Urothelium cell line (cell line): ENCODE measurements at places on chromosomes 1 and 21.

DNA sequence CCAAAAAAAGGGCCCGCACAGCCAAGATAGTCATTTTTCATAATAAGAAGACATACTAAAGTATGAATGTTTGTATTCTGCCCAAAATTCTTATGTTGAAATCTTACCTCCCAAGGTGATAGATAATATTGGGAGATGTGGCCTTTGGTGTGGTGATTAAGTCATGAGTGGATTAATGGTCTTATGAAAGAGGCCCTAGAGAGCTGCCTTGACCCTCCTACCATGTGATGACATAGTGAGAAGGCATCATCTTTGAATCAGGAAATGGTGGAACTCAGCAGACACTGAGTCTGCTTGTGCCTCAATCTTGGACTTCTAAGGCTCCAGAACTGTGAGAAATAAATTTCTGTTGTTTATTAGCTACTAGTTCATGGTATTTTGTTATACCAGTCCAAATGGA lies 11.8 kb upstream of the RNPC3 start:
- DNase-seq, result no peak

GRCh38 chr1:47513393-47513792 lies 75.5 kb downstream of the FOXD2 start:
- no peak for DNase-seq

GRCh38 chr1:232690285-232690935 lies 60.5 kb upstream of the SIPA1L2 start:
- DNase-seq, result no peak

DNA sequence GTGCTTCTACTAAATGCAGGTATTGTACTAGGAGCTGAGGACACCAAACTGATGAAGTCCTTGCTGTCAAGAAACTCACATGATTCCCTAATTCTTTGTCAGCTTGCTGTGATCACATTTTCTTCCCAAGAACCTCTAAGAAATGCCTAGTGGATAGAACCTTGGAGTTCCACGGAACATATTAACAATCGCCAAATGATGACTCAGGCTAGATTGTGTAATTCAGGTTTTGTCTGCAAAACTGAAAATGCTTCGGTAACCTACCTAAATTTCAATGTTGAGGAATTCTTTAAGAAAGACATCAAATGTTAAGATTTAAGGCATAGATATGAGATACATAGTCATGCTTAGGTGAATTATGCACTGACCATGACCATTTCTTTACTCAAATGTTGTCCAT lies 1.7 kb upstream of the GADD45A start:
- DNase-seq, result peak; percentile 25

- DNase-seq, result no peak
These were observed 42.7 kb upstream of the FASLG start for GRCh38 chr1:172616195-172616594.

DNA sequence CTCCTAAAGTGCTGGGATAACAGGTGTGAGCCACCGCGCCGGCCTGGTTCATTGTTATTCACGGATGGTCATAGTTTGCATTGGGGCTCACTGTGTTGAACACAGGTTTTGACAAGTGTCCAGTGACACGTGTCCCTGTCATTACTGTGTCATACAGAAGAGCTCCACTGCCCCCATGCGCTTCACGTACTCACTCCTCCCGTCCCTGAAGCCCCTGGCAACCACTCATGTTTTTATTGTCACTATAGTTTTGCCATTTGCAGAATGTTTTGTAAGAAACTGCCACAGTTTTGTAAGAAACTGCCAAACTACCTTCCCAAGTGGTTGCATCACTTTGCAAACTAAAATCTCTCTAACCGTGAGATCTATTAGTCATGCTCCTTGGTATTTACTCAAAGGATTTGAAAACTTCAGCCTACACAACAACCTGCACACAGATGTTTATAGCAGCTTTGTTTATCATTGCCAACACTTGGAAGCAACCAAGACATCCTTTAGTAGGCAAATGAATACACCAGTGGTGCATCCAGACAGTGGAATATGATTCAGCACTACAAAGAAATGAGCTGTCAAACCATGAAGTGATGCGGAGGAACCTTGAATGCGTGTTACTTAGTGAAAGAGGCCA lies 163.2 kb upstream of the COL6A1 start:
- DNase-seq, result no peak

DNA sequence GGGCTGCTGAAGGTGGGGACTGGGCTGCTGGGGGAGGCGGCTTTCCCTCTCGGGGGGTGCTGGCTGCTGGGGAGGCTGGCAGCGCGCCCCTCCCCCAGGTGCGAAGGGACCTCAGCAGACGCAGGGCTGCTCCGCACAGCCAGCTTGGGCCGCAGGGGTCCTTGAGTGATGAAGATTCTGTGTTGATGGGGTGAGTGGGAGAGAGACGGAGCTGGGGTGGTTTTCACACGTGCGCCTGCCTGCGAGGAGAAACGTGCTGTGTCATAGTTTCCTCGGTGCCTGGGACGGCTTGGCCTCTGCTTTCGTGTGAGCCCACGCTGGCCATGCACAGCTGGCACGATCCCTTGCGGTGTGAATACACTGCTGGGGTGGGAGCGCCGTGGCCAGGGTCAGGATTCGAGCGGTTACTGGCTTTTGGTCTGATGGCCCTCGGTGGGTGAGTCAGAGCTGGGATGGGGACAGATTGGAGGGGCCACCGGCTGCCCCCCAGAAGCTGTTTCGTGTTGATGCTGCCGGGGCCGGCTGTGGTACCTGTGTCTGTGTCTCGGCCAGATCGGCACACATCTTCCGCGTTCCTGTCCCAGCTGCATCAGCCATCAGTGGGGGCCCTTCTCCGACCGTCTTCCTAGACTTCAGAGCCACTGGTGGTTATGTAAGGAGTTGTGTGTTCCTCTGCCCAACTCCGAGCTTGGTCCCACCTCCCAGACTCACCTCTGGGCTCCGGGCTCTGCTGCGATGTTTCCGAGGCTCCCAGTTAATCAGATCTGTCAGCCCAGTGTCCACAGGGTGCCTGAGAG lies 24.9 kb downstream of the PRKCZ start:
- no peak for DNase-seq

- no peak for DNase-seq
These were observed 35.4 kb downstream of the CXADR start for GRCh38 chr21:17548262-17548661.

- no peak for DNase-seq
These were observed 198.6 kb downstream of the ADGRL2 start for GRCh38 chr1:81999364-81999763.

DNA sequence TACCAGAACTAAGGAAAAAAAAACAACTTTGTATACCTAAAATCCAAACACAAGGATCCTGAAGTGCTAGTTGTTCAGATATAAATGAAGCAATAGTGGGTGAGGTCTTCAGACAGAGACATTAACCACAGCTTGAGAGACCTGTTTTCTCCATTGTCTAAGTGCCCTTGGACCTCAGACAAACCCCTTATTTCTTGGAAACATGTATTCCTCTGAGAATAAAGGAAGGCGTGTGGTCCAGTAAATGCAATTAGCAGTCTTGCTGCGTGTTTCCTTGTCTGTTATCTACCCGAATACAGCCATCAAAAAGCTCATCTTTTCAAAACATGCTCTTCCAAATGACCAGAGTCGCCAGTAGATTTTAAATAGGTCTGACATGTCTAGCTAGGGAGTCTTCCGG lies 291.1 kb upstream of the NFIA start:
- no peak for DNase-seq

GRCh38 chr1:233268389-233269022 lies 27.0 kb downstream of the PCNX2 start:
- DNase-seq, result no peak

GRCh38 chr1:20712215-20712577 lies 5.6 kb downstream of the KIF17 start:
- no peak for DNase-seq

DNA sequence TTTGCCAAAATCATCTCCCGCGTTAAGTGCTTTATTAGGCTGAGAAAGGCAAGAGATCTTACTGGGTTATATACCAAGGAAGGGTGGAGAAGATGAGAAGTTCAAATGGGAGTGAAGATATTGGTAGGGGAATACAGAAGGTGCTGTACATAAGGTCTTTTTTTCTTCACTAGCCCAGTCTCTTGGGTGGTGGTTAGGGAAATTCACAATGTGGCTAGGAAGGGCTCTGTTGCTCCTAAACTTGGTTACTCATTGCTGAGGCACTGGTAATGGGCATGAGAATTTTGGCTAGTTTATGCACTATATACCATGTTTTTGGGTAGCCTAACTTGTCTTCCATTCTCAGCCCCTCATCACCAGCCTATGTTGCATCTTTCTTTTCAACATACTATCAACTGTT lies 50.6 kb downstream of the LHX4 start:
- DNase-seq, result no peak

DNA sequence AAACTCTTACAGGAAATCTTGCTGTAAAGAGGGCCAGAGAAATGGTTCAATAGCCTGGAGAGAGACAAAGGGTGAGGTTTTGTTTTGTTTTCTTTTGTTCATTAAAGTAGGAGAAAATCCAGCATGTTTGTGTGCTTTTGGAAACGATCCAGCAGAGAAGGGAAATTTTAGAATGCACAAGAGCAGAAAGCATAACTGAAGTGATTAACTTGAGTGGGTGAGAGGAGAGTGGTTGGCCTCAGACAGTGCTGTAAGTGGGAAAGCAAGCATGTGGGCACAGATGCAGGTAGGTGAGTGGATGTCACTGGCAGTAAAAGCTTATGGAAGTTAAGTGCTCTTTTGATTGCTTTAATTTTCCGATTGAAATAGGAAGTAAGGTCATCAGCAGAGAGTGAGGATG lies 50.2 kb downstream of the EEIG2 start:
- no peak for DNase-seq

DNA sequence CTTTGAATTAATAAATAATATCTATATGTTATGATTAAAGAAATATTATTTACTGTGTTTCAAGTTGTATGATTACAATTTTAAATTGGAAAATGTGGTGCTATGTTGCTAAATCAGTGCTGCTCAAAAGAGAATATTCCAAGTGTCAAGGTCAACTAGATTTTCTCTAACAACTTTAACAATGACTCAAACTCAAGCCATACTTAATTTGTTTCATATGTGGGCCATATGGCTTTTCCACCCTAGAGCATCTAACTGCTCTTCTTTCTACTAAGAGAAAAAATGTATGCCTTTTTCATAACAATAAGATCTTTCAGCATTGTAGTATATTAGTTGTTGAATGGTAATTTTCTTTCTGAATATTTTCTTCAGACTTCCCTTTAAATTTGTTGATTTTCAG lies 8.3 kb upstream of the SYT14 start:
- DNase-seq, result no peak

DNA sequence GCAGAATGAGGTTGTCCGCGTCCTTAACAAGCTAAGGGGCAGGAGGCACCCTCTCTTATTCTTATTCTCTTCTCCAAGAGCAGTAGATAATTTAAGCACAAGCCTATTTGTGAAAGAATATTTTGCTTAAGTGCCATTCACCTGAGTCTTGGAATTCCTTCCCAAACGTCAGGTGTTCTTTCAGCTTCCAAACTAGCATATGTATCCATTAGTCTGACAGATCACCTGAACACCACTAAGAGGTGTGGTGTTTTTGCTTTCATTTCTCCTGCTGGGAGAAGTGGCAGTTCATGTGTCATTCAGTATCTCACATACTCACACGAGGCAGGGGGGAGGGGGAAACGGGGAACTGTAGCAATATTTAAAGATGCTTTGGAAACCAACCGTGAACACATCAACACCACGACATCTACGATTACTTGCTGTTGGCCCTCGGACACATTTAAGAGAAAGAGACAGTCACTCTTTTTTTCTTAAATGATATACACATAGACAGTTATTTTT lies 45.5 kb upstream of the RBM15 start:
- DNase-seq, result no peak

DNA sequence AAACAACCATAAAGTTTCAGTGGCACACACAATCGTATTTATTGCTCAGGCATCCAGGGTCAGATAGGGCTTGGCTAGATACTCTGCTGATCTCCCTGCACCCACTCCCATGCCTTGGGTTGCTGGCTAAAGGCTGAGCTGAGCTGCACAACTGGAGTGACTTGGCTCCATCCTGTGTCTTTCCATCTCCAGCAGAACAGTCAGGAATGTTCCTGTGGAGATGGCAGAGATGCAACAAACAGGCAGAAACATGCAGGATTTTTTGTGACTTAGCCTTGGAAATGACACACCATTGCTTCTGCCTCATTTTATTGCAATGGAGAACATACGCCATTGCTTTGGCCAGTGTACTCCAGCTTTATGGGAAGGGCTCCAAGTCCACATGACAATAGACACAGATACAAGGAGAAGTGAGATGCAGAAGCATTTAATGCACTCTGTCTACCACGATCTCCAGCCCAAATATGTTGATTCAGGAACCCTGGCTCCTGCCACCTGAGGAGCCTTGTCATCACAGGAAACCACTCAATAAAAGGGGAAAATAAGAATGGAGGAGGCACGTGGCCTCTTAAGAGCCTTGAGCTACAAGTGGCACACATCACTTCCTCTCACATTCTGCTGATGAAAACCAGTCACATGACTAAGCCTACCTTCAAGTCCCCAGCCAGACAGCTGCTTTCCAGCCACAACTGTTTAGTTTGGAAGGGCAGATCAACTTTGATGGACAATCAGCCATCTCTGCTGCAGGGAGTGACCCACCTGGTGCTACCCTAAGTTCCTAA lies 10.1 kb upstream of the GUCA2B start:
- DNase-seq, result no peak

DNA sequence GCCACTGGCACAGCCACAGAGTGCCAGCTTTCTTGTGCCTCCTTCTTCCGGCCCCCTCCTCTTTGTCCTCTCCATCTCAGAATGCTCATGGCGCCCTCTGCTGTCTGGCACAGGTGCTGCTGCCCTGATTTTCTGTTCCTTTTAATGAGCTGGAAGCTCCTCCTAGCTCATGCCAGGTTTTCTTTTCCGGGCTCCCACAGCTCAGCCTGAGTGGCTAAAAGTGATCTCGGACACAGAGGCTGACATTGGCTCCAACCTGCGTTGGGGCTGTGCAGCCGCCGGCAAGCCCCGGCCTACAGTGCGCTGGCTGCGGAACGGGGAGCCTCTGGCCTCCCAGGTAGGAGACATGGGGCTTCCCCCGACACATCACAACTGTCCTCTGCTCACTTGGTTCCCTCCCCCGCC lies 18.7 kb downstream of the CNTN2 start:
- DNase-seq, result peak; percentile 79

DNA sequence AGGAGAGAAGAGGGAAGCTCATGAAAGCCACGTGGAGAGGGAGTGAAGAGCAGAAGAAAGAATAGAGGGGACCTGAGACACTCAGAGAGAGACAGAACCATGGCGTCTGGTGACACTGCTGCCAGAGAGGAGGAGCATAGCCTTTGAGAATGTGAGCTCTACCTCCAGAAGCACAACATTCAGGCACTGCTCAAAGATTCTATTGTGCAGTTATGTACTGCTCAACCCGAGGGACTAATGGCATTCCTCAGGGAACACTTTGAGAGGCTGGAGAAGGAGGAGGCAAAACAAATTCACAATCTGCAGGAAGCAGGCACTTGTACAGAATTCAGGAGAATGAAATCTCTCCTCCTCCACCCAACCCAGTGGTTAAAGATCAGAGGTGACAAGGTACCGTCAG lies 45.1 kb downstream of the BTBD8 start:
- no peak for DNase-seq
